ENCODE measurements at places on chromosomes 1 and 21.

GRCh38 chr1:205293350-205294074, 28.0 kb downstream of the NUAK2 start:
- DNase-seq, result peak; percentile 42

- DNase-seq, result no peak
These were observed 8.5 kb downstream of the VANGL2 start for GRCh38 chr1:160408864-160409263.

GRCh38 chr1:161705537-161705936, 1.5 kb upstream of the FCRLA start:
- DNase-seq, result no peak

DNA sequence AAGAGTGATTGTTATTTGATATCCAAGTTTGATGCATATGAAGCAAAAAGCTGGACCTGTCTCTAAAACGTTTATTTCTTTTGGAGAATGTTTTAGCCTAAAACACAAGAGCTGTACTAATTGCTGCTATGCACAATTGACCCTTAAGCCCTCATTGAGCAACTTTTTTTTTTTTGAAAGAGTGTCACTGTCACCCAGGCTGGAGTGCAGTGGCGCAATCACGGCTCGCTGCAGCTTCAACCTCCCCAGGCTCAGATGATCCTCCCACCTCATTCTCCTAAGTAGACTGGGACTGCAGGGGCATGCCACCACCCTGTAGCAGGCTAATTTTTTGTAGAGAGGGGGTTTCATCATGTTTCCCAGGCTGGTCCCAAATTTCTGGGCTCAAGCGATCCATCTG, 129.1 kb downstream of the PIK3R3 start:
- DNase-seq, result no peak

DNA sequence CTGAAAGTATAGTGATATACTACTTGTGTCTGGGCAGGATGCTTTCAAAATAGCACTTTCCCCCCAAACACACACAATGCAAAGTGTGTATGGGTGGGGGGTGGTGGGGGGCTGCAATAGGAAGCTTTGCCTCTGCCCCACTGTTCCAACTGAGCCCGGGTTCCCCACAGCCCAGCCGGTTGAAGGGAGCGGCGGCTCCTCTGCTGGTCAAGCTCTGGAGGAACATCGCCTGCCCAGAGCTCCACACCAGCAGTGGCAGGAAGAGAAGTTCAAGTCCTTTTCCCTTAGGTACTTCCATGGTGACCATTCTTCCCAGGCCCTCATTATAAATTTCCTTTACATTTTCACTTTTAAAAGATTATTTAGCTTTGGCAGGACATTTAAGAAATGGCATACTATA, 74.9 kb downstream of the CAPZB start:
- DNase-seq, result no peak

- DNase-seq, result no peak
These were observed 1.1 kb upstream of the OR14I1 start for GRCh38 chr1:248703674-248704073.

DNA sequence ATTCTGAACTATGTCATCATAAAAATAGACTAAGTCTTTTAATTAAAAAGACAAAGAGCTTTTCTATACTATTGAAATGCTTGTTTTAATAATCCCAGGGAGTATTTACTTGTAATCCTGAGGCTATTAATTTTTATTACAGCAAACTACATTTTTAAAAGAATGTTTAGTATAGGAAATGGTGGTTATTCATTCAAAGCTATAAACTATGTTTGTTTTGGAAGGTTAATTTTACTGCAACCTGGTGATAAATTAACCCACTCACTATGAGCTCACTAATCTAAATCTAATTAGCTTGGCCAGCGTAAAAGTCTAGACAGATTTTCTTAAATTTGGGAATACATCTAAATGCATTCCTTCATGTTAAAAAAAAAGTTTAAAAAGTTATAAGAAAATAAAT, 13.8 kb upstream of the EYA3 start:
- DNase-seq, result no peak

DNA sequence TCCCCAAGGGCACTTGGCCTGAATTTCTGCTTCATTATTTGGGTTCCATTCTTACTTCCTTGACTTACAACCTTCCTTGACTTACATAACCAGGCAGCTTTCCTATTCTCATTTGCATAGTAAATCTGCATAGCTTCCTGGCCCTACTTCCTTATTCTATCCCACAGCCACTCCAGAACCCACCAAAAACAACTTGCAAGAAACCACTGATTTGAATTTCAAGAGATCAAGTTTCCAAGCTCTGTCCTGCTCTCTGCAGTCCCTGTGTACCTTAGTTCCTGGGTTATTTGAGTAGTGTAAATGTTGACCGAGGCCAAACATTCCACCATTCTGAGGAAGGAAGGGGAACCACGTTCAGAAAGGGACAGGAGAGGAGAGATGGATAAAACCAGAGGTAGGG, 603.3 kb downstream of the PTPRC start:
- DNase-seq, result no peak

- DNase-seq, result no peak
These were observed 34.4 kb downstream of the WNT4 start for GRCh38 chr1:22108339-22109105.

- DNase-seq, result peak; percentile 53
These were observed 95.7 kb upstream of the NR5A2 start for GRCh38 chr1:199931666-199932377.

DNA sequence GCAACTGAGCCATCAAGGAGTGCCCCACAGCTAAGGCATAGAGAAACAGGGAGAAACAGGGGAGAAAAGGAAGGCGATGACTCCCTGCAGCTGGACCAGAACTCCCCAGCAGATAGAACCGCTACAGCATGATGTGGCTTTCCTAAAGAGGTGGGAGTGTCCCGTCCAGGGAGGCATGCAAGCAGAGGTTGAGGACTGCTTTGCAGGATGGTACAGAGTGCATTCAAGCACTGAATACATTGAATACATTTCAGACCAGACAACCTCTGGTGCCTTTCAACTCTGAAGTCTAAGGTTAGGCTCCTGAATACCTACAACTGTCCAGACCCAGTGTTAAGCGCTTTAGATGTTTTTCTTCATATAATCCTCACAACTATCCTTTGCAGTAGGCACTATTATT, 13.3 kb downstream of the DLGAP3 start:
- DNase-seq, result no peak

DNA sequence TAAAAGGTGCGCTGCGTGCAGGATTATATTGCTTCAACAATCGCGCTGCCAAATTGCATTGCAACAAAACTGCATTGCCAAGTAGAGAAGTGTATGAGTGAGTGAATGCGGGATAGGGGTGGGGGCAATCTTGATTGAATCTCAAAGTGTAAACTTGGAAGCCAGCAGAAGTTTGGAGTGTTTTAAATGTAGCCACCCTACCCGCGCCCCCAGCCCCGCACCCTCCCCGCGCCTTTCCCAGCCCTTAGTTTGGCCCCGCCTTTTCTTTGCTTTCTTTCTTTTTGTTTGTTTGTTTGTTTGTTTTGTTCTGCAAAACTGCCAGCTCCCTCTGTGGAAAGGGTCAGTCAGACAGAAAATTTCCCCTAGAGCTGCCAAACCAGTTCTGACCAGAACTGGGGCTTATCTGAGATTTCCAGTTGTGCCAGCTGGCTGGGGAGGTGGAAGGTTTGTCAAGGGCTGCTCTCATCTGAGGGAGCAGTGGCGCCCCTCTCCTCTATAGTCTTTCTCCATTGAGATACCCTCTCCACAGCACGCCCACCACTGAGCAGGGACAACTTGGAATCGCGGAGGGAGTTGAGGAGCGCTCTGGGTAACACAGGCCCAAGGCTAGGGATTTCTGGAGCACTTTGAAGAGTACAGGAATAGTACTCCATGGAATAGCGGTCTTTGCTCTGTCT, 666 bp upstream of the BEND5 start:
- no peak for DNase-seq

DNA sequence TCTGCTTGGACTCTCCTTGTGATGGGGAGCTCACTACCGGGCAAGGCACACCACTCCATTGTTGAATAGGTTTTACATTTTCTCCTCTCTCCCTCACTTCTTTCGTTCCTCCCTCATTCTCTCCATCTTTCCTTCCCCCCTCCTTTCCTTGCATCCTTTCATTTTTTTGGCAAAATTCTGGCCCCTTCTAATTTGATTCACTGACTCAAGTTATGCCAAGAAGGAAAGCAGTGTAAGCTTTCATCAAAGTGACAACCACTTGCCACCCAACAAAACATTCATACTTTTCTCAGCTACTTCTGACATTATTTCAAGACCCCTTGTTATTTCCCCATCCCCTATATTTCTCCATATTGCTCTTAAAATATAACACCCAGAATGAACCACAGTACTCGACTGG, 68.4 kb downstream of the CACNA1E start:
- DNase-seq, result no peak

GRCh38 chr1:209484429-209484828, 99.1 kb upstream of the CAMK1G start:
- no peak for DNase-seq

DNA sequence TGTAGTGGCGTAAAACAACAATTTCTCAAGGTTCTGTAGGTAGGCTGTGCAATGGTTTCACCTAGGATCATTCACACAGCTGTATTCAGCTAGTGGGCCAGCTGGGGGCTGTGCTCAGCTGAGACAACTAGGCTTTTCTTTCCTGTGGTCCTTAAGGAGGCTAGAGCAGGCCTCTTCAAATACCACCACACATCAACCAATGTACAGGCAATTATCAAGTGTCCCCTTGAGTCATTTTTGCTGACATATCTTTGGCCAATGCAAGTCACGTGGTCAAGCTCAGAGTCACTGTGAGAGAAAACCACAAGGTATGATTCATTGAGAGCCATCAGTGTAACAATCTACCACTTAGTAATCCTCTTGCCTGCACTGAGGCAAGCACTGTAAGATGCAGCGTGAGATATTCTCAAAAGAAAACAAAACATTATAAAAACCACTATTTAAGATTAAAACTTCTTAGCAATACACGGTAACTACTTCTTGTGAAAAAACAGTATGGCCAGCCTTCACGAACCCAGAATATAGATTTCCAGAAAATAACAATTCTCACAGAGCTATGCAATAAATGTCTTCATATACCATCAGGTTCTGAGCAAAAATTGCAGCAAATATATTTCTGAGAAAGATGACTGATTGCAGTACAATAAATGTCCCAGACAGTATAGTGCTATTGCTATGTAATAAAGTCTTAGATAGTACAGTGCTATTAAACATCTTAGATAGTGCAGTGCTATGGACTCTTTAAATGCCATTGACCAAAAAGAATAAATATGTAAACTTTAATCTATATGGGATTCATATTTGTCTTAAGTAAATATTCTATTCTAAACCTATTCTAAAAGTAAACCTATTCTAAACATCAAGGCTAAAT, 55.3 kb downstream of the NME7 start:
- DNase-seq, result peak; percentile 95

DNA sequence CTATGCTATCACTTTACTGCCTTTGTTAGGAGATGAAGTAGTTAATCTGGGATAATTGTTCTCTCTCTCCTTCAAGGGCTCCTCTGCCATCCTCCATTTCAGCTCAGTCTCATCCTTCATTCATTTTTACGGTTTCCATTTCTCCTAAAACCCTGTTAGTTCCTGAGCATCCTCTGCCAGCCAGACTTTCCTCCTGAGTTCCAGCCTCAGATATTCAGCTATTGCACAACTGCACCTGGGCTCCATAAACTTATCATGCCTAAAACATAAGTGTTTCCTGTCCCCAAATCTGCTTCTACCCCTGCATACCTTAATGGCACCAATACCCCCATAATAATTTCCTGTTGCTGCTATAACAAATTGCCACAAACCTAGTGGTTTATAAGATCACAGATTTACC, 39.6 kb upstream of the SOX13 start:
- no peak for DNase-seq

- no peak for DNase-seq
These were observed 5.6 kb downstream of the RXRG start for GRCh38 chr1:165439330-165439729.

GRCh38 chr1:71498542-71498941, 417.7 kb upstream of the ZRANB2 start:
- no peak for DNase-seq

DNA sequence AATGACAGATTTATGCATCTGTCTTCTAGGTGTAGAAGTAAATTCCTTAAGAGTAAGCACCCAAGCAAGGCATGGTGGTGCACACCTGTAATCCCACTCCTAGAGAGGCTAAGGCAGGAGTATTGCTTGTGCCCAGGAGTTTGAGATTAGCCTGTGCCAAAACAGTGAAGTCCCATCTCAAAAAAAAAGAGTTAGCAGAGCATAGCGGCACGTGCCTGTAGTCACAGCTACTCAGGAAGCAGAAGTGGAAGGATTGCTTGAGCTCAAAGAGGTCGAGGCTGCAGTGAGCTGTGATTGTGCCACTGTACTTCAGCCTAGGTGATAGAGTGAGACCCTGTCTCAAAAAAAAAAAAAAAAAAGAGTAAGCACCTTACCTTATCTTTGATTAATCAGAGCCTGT, 15.1 kb upstream of the TIPRL start:
- no peak for DNase-seq

DNA sequence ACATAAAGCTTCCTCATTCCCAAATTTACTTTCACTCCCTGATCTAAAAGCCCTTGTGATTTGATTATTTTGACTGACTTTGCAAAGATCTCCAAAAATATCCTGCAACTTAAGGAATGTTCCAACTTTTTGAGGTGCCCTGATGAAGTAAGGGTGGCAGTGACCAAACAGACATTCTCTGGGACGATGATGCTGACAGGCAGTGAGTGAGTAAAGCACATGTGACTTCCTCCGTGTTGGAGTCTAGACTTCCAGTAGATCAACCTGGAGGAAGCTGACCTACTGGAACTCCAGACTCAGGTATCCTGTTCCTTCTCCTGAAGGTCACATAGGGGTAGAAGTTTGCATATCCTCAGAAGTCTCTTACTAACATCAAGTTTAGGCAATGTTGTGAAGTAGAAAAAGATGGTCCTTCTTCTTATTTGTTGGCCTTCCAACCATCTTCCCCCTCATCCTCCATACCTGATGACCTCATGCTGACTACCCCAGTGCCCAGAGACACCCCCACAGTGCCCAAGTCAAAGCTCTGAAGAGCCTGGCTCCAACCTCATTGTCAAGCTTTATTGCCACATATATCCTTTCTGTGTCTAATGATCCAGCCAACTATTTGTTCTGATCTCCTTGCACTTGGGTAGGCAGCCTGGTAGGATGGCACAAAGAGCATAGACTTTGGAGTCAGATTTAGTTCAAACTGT, 16.0 kb downstream of the TNFSF4 start:
- DNase-seq, result peak; percentile 18

DNA sequence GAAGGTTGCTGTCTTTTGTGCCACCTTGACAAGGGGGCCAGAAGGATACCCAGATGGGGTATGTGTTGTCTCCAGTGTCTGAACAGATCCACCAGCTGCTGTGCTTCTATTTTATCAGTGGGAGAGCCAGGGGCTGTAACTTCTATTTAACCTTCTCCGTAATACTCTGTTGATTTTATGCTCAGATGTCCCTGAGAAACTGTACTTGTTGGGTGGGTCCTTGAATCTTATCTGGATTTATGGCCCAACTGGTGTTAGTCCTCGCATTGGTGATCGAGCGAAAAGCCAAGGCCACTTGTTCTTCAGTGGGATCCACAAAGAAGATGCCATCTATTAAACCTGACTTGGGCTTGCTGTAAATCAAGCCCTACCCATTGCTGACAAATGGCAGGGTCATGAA, 56.4 kb downstream of the ST6GALNAC3 start:
- DNase-seq, result no peak

GRCh38 chr1:206005778-206006180, 2.6 kb upstream of the RAB7B start:
- DNase-seq, result no peak
